Fibroblast of the conjunctiva (primary cell): ENCODE measurements at places on chromosomes 5 and 9.

- DNase-seq = peak; percentile 9
Observed at GRCh38 chr9:93827545-93828330, 127.4 kb downstream of the BARX1 start.

- no peak for DNase-seq
Observed at GRCh38 chr5:150358261-150359095, 981 bp downstream of the TCOF1 start.

GRCh38 chr5:61482980-61483379 lies 150.9 kb downstream of the ZSWIM6 start:
- no peak for DNase-seq

GRCh38 chr5:170701334-170701733 lies 82.2 kb upstream of the GABRP start:
- no peak for DNase-seq

- DNase-seq = no peak
Observed at GRCh38 chr9:113183956-113184488, 33.2 kb downstream of the SLC31A2 start.

DNA sequence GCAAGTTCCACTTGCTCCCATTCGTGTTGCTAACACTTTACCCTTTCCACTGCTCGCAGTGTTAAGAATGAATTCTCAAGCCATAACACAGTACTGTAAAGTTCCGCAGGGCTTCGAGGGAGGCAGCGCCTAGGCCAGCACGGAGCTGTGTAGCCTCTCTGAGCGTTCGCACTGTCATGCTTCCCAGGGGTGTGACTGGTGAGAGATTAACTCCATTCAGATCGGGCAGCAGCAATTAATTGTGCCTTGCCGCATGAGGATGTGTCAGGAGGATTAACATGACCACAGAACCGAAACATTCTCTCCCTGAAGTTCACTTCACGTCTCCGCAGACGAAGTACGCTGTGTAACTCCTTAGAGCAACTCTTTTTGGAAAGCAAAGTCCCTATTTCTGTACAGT lies 23.2 kb downstream of the ZBTB34 start:
- no peak for DNase-seq

GRCh38 chr5:116626272-116626723 lies 51.7 kb upstream of the SEMA6A start:
- DNase-seq = peak; percentile 70

- DNase-seq = peak; percentile 9
Observed at GRCh38 chr5:53917095-53917494, 356.7 kb downstream of the NDUFS4 start.

GRCh38 chr9:4371108-4371507 lies 71.2 kb upstream of the GLIS3 start:
- DNase-seq = peak; percentile 53

DNA sequence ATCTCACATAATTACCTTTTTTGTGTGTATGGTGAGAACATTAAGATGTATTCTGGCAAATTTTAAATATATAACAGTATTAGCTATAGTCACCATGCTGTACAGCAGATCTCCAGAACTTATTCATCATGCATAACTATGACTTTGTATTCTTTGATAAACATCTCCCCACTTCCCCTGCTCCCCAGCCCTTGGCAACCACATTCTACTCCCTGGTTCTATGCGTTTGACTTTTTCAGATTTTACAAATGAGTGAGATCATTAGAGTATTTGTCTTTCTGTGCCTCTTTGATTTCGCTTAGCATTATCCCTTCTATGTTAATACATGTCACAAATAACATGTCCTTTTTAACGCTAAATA lies 49.4 kb downstream of the SMC2 start:
- DNase-seq = no peak

GRCh38 chr5:66795682-66796081 lies 199.5 kb downstream of the MAST4 start:
- no peak for DNase-seq
